ENCODE measurements at places on chromosomes 5 and 9.

DNA sequence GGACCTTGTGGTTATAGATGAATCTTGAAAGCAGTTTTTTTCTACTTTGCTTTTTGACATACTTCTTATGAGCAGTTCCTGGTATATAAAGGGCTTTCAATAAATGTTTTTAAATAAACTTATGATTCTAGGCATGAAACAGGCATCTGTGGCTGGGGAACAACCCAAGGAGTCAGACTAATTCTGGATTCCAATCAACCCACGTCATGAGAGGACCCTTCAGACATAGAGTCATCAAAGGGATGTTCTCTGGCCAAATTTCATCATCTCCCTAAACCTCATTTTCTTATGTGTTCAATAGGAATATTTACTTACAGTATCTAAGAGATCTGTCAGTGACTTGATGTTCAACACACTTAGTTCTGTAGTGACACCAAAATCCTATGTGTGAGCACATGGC lies 243.8 kb upstream of the ZNF462 start:
- no peak overlapping the region for H3K27ac ChIP-seq
- H3K4me1 ChIP-seq, result no peaks in the 10 kb centered on the region
- H3K36me3 ChIP-seq, result no peaks in the 10 kb centered on the region
- no peaks in the 10 kb centered on the region for H3K27me3 ChIP-seq
- H3K4me3 ChIP-seq, result no peak overlapping the region

GRCh38 chr5:50947906-50948683 lies 281.7 kb downstream of the PARP8 start:
- no peak for DNase-seq
- no peaks in the 10 kb centered on the region for H3K4me1 ChIP-seq
- H3K36me3 ChIP-seq, result no peaks in the 10 kb centered on the region
- H3K27me3 ChIP-seq, result peaks cover 9% of the 10 kb centered on the region
- no peak overlapping the region for H3K4me3 ChIP-seq

DNA sequence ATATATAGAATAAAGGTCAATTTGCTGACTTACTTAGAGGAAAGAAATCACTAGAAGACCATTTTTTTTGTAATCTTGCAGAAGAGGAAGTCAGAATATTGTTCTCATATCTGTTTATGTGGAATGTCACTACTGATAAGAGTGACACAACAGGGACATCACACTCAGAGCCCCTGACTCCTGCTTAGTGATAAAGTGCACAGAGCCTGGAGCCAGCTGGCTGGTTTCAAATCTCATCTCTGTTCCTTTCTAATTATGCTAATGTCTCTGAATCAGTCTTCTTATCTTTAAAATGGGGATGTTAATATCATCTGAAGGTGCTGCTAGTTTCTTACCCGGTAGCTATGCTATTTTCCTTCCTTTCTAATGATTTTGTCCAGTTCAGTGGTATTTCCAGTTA lies 58.6 kb upstream of the LIFR start:
- no peak overlapping the region for H3K4me3 ChIP-seq
- no peaks in the 10 kb centered on the region for H3K4me1 ChIP-seq
- H3K27me3 ChIP-seq, result peaks cover 6% of the 10 kb centered on the region
- no peak for DNase-seq

DNA sequence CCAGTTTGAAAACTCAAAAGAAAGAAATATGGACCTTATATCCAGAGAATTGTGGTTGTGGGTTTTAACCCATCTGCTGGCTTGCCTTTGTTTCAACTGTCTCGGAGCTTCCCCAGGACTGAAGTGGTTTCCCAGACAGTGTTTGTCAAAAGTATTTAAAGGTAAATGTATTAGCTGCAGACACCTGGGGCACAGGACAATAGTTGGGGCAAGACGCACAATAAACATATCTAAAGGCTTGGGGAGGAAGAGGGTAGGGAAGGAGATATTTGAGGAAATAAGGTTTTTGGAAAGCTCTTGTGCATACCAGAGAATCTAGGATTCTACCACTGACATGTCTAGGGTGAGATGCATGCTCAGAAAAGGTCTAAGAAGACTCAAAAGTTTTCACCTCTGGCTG lies 99.0 kb downstream of the ADAMTS2 start:
- H3K4me1 ChIP-seq, result no peaks in the 10 kb centered on the region
- no peaks in the 10 kb centered on the region for H3K27me3 ChIP-seq
- no peak for DNase-seq
- no peak overlapping the region for H3K27ac ChIP-seq
- no peak overlapping the region for H3K4me3 ChIP-seq

DNA sequence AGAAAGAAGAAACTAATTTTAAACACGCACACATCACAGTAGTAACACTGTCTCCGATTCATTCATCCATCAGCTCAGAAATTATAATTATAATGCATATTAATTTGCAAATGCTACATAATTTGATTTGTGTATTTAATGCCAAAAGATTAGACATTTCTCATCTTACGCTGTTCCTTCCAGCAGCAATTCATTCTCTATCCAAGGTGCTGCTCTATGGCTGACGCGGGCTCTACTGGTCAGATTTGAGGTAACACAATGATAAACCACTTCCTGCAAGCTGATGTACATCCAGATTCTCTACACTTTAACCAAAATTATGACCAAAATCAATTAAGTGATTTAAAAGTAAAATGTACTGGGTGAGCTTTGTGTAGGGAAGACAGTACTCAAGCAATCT lies 77.9 kb upstream of the ICE1 start:
- H3K36me3 ChIP-seq, result no peaks in the 10 kb centered on the region
- H3K27me3 ChIP-seq, result peaks cover 1% of the 10 kb centered on the region
- no peak for DNase-seq
- H3K4me1 ChIP-seq, result peaks cover 15% of the 10 kb centered on the region

DNA sequence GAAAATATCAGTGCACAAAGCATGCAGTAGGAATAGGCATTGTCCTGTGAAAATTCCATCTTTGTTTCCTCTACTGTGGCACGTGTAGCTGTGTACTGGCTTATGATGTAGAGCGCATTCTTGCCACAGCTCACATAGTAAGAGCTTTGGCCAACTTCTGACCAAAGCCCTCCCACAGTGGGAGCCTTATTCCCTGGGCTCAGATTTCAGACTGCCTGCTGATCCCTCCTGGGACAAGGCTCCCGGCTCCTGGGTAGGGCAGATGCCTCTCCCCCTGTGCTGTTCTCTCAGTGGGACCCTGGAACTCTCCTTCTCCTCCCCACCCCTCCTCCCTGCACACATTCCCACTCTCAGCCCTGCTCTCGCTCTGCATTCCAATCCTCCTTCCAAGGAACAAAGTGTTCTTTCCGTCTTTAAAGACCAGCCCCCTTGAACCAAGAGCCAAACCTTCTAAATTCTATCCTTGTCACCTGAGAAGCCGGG lies 17.5 kb downstream of the LCP2 start:
- H3K36me3 ChIP-seq, result peaks cover 63% of the 10 kb centered on the region
- H3K27me3 ChIP-seq, result no peaks in the 10 kb centered on the region
- peaks cover 100% of the 10 kb centered on the region for H3K4me1 ChIP-seq
- peak overlapping the region; percentile 96 for H3K27ac ChIP-seq

GRCh38 chr9:119667163-119667562 lies 297.9 kb upstream of the BRINP1 start:
- H3K4me3 ChIP-seq, result no peak overlapping the region
- no peak for DNase-seq
